GM12864 (cell line): ENCODE measurements at places on chromosomes 2 and 18.

- DNase-seq, result no peak
Measured at GRCh38 chr2:18791172-18791797, 201.9 kb upstream of the NT5C1B start.

DNA sequence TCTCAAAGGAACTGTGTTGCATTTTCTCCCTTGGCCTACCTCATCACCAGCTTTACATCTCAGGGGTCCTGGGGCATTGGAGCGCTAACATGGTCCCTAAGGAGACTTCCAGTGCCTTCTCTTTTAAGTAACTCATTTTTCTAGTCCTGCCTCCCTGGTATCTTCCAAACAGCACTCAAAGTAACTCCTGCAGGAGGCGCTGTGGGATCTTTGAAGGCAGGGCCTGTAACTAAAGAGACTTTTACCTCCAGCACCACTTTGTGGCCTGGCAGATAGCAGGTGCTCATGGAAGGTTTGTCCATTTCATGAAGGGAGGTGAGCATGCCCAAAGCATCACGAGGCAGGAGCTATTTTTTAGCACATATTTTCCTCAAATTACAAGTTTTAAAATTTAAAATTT, 411.0 kb upstream of the GYPC start:
- DNase-seq, result peak; percentile 3

- no peak for DNase-seq
Measured at GRCh38 chr2:72222829-72223564, 75.3 kb upstream of the CYP26B1 start.

DNA sequence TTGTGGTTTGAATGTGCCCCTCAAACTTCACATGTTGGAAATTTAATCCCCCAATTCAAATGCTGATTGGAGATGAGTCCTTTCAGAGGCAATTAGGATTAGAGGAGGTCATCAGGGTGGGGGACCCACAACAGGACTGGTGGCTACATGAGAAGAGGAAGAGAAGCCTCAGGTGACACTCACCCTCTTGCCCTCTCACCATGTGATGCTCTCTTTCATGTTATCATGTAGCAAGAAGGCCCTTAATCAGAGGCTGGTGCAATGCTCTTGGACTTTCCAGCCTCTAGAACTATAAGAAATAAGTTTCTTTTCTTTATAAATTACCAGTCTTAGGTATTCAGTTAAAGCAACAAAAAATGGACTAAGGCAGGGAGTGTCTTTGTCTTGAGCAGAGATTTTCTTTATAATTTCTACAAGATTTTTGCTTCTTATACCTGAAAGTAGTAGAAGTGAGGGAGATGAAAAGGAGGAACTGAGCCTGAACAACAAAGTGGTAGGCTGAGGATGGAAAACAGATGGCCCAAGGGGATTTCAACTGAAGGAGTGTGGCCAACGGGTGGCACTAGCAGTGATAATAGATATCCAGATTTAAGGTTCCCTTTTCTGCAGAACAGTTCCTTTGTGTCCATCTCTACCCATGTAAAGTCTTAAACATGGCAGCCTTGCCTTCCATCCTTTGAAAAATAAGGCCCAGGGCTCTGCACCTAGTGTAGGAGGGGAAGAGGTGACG, 49.2 kb upstream of the TGIF1 start:
- DNase-seq, result no peak

DNA sequence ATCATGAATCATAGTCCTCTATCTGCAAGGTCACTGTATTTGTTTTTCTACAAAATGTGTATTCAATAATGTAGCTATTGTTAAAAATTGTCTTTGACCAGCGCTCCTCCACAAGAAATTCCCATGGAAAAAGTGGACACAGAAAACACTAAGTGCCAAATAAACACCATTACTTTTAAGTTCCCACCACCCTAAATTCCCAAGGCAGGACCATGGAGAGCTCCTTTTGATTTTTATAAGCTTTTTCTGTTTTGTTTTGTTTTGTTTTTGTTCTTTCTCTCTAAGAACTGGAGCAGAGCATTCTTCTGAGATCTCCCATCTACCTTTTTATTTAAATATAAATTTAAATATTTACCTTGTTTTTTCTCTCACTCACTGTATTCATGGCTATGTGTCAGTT, 44.5 kb downstream of the LRATD1 start:
- no peak for DNase-seq
